ENCODE measurements at places on chromosomes 4 and X.

DNA sequence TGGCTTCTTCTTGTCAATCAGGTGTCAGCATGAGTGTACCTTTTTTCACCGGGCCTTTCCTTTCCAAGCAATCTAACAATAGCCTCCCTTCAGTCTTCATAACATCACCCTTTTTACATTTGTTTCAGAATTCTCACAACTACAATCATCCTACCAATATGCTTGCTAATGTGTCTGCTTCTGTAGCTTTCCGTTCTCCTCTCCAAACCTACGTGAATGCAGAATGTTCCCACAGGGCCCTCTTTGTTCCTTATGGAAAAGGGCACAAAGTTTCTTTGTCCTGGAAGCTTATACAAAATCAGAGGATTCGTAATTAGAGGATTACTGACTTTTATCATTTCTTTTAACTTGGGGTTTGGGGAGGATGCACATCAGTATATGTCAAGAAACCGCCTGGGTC, 461.8 kb downstream of the CENPC start:
- DNase-seq: no peak

DNA sequence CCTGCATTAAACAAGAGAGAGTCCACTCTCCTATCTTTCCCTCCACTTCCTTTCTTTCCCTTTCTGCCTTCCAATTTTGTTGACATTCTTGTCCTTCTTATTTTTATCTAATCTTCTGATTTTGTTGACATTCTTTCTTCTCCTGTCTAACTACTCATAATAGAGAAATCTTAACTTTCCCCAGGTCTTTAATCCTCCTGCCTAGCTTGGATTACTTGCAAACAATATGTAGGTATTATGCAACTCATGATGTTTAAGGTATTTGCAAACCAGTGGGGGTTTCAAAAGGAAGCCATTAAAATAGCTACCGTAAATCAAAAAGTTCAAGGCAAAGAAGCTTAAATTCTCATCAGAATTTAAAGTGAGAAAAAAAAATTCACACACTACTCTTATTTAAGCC, 53.9 kb downstream of the PROM1 start:
- DNase-seq: no peak

GRCh38 chr4:81921751-81922159, 450.0 kb upstream of the RASGEF1B start:
- no peak for DNase-seq

DNA sequence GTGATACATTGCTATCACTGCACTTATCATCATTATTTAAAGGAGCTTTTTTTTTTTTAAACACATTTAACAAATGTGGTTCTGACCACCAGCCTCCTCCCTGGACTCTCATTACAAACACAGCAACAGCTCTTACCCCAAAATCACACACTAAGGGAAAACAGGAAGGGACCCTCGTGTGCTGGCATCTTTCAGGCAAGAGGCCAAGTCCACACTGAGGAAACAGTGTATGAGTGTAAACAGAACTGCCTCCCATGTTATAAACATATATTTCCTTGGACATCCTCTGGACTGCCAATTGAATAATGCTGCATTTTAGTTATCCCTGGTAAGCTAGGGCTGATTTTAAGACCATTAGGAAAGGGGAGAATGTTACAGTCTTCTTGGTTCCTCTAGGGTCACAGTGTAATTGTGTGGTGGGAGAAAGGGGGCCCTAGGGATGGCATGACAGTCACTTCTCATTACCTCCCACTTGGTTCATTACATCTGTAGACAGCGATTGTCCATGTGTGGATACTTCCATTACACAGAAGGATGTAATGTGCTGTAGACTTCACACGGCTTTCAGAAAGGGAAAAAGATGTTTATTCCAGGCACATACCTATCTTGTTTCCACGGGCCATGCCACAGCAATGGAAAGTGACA, 244.6 kb upstream of the TET2 start:
- DNase-seq: no peak

- DNase-seq: no peak
These were observed 171.1 kb upstream of the ANKRD50 start for GRCh38 chr4:124883632-124884031.

DNA sequence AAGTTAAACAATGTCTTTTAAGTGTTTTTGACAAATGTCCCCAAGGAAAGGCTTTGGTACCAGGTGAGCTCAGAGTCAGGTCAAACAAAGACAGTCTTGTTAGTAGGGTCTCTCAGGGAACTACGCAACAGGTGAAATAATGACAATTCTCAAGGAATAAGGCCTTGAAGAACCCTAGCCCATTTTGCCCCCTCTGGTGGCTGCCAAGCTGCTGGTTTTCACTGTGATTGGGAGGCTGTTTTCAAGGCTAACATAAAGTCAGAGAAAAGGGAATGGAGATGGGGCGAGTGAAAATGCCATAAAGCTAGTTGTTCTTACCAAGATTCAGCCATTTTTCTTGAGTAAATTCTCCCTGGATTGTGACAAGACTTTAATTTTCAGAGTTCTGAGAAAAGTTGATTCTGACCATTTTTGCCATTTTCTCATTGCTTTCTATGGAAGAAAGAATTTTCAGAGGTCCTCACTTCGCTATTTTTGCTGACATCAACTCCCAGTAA, 58.7 kb downstream of the RWDD4 start:
- DNase-seq: no peak

GRCh38 chr4:76061982-76062381, 12.5 kb upstream of the ART3 start:
- DNase-seq: no peak

- no peak for DNase-seq
These were observed 814.8 kb upstream of the GRID2 start for GRCh38 chr4:91488946-91489345.

Measured in liver (tissue), 10 donors.